ENCODE measurements at places on chromosomes 5 and 9.

GRCh38 chr5:103119070-103119764 is 721 bp downstream of the GIN1 start:
- no peak for DNase-seq

- no peak for DNase-seq
Measured at GRCh38 chr9:85040821-85041465, 371.4 kb downstream of the NTRK2 start.

- DNase-seq = no peak
Measured at GRCh38 chr9:117081641-117082317, 333.1 kb downstream of the ASTN2 start.

- no peak for DNase-seq
Measured at GRCh38 chr5:34501016-34501415, 155.1 kb upstream of the RAI14 start.

DNA sequence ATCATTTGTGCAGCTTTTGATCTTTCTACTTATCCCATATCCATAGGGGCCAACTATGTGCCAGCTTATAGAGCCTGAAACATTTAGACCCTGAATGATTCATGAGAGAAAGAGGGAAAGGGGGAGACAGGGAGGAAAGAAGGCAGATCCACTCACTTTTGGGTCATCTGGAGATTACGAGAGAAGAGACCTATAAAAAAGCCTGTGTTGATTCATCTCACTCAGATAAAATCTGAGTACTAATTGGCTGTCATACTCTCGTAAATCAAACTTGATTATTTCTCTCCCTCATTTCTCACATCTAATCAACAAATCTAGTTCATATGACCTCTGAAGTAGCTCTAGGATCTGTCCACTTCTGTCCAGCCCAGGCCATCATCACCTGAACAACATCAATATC is 137.1 kb downstream of the ARL15 start:
- DNase-seq = no peak

DNA sequence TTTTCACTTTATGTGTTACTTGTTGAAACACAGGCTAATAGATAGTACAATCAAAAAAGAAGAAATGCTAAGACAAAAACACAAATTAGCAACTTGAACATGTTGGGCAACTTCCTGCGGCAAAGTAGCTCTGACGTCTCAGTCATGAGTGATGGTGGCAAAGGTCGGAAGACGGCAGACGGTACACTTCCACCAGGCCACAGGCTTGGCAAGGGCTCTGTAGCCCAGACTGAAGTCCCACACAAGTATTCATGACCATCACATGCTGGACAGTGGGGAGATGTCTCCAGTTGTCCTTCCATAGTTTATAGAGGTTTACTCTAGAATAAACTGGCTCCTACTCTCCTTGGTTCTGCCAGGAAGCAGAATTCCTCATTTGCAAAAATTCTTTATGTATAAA is 831.3 kb downstream of the MTRR start:
- DNase-seq = no peak

- no peak for DNase-seq
Measured at GRCh38 chr5:41289970-41290464, 76.7 kb upstream of the C6 start.

DNA sequence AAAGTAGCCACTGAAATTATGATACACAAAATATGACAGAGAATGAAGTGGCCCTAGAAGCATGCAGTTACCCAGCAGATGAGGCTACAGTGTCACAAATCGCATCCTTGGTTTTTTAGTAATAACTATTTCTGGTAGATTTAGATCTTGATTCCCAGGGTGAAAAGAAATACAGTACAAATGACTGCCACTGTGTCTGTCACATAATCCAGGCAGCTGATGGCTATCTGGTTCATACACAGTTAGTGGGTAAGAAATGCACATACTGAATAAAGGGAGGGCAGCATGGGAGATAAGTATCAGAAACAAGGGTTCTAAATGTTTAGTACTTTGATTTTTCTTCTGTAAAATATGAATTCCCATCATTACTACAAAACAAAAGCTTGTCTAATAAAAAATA is 41.5 kb downstream of the POC5 start:
- no peak for DNase-seq

- no peak for DNase-seq
Measured at GRCh38 chr5:29387384-29387783, 1806.1 kb upstream of the CDH6 start.

DNA sequence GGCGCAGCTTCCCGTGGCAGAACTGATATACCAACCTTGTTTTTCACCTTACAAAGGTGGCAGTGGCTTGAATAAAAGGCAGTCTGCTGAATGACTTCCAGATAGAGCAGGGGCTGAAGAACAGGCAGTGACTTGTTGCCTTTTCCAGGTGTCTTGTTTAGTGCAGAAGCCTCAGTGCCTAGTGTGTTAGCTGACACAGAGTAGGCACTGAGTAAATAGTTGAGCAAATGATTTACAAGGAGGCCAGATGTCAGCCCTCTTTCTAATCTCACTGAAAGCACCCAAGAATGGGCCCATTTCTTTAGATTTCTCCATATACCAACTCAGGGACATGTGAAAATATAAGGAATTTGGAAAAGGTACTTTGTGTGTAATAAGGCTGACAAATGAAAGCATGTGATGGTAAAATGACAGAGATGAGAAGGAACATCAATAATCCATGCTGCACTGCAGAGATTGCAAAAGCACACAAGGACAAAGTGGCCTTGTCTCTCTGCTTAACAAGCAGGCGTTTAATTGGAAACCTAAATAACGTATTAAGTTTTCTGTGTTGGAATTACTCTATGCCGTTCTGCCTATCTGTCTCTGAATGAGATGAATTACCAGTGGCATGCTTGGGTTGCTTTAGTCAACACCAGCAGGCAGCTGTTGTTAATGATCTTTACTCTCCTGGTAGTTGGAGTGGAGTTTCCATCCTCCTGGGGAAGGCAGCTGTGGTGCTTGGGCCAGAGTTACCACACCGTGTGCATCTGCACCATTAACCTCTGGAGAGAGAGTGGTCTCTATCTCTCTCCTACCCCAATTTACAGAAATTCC is 360.1 kb upstream of the C9orf72 start:
- DNase-seq = peak; percentile 16

DNA sequence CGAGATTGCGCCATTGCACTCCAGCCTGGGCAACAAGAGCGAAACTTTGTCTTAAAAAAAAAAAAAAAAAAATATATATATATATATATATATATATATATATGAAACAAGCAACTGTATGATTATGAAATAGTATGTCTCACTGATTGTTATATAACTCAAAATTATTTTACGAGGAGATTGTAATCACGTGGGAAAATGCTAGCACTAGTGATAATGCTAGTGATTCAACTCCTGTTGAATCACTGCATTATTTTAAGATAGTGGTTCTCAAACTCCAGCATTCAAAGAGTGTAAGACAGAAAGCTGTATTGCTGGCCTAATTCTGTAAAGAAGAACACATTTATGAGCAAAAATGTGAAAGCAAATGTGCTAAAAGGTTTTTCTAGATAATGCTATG is 12.4 kb upstream of the PTPN3 start:
- no peak for DNase-seq

DNA sequence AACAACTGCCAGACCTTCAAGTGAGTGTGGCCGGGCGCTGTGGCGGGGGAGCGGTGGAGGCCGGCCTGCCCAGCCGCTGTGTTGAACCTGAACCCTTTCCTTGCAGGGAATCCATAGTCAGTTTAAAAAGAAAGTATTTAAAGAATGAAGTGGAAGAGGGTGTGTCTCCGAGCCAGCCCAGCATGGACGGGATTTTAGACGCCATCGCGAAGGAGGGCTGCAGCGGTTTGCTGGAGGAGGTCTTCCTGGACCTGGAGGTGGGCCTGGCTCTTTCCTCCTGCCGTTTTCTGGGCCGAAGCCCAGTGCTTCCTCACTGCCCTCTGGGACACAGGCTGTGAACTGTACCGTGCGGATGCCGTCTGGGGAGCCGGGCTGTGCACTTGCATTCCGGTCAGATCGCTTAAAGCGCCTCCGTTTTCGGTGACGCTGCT is 19.1 kb downstream of the EXOC3 start:
- DNase-seq = no peak

GRCh38 chr5:35484241-35484640 is 133.4 kb upstream of the SPEF2 start:
- no peak for DNase-seq

GRCh38 chr5:158701406-158702177 is 398.1 kb downstream of the EBF1 start:
- no peak for DNase-seq

GRCh38 chr5:28234356-28234968 is 1196.1 kb upstream of the CDH9 start:
- DNase-seq = no peak

GRCh38 chr9:128011071-128011817 is 30.5 kb upstream of the EEIG1 start:
- DNase-seq = no peak

GRCh38 chr5:103375350-103375749 is 116.8 kb downstream of the MACIR start:
- no peak for DNase-seq

DNA sequence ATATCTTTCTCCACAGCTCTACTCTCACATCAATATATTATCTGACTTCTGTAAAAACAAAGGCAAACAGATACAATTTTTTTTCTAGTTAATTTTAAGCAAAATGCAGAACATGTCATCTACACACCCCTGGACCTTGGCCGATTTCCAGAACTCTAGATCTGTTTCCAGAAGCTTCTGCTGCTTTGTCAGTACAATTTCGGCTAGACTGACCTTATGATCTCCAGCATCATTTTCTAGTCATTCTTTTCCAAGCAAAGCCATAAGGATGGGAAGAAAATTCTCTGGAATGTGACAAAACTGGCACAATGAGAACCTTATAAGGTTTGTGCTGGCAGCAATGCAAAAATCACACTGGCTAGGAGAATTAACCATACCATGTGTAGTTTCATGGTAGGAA is 132.8 kb upstream of the MPDZ start:
- no peak for DNase-seq

- DNase-seq = peak; percentile 2
Measured at GRCh38 chr5:113663879-113664541, 150.5 kb downstream of the YTHDC2 start.

DNA sequence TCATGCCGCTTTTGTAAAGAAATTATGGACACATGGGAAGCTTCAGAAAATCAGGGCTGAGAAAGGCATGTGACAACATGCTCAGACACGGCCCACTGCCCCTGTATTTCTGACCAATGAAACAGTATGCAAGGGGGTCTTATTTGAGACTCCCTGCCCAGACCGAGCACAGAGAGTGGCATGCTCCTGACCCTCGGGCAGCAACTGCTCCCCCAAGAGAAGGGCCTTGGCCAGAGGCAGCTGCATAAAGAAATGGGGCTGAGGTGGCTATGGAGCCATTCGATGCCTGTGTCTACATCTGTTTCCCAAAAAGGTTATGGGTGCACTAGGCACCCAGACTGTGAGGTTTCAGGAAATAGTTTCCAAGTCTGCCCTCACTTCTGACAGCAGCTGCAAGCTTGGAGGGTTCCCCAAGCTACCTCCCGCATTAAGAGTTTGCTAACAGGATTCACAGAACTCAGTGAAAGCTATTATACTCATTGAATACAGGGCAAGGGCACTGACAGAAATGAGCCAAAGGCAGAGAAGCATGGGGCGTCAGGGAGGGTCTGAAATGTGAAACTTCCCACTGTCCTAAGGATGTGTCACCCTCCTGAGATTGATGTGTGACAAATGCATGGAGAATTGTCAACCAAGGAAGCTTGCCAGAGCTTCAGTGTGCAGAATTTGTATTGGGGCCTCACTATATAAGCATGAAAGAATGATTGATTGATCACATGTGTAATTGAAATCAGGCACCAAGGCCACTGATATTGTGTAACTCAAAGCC is 94.3 kb downstream of the DAP start:
- DNase-seq = no peak

GRCh38 chr5:180600554-180601041 is 9.3 kb upstream of the SCGB3A1 start:
- no peak for DNase-seq

GRCh38 chr5:43315263-43315662 is 2.1 kb upstream of the HMGCS1 start:
- DNase-seq = no peak

DNA sequence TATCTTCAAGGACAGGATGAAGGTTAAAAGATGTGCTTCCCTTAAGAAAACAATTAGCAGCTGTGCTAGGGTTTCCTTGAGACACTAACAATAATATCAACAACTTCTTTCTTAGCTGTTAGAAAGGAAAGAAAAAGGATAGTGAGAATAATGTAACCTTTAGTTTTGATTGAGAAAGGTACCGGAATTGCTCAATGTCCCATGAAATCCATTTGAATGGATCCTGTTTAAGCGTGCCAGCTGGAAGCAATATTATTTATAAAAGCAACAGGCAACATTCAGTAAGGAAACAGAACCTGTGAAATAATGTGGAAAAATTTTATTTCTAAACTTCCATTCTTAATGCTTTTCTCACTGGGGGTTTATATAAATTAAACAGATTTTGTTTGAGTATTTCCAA is 120.9 kb downstream of the CCDC192 start:
- no peak for DNase-seq

- DNase-seq = no peak
Measured at GRCh38 chr9:116726602-116727001, 39.5 kb downstream of the TRIM32 start.

GRCh38 chr5:148778882-148779281 is 47.5 kb upstream of the ADRB2 start:
- DNase-seq = no peak

DNA sequence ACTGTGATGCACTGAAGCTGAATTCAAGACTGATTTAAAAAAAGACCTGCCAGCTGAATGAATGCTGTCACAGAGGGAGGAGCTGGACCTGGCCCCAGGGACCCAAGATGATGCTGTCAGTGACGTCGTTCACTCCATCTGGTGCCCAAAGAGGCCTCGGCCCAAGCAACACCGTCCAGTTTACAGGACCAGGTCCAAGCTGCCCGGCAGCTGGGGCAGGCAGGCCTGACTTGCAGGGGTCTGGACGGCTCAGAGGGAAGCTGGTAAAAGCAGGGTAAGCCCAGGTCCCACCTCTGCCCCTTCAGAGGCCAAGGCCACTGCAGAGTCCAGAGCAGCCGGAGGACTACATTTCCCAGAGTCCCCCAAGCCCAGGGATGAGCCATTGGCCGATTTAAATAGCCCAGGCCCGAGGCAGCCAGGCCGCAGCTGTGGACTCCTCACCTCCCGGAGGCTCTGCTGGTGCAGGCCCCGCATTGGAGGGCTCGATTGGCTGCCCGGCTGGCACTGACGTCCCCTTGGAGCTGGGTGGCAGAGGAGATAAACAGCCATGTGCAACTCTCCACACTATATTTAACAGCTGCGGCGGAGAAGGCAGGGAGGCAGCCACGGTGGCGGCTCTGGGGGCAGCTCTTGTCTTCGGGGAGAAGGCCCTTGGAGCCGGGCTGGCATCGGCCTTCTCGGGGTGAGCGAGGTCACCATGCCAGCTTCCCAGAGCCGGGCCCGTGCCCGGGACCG is at the start of gene PLPP7:
Gene PLPP7, plus strand, starts transcription at position 423 of the 735 bp plus-strand sequence. Its CDS starts 275 bp downstream, at position 698.
- DNase-seq = no peak

GRCh38 chr9:134569626-134570025 is 72.0 kb upstream of the COL5A1 start:
- no peak for DNase-seq
